ENCODE measurements at places on chromosomes 2 and 18. TPM values are rescaled to one million over a fixed set of nuclear protein-coding genes. Genes with fewer than 3 reads are reported as not detected.

GTF3C2 gene
- 57.6 TPM for total RNA-seq

INHBB gene
- total RNA-seq: not detected

SATB2 gene
- total RNA-seq: 0.14 TPM

DNA sequence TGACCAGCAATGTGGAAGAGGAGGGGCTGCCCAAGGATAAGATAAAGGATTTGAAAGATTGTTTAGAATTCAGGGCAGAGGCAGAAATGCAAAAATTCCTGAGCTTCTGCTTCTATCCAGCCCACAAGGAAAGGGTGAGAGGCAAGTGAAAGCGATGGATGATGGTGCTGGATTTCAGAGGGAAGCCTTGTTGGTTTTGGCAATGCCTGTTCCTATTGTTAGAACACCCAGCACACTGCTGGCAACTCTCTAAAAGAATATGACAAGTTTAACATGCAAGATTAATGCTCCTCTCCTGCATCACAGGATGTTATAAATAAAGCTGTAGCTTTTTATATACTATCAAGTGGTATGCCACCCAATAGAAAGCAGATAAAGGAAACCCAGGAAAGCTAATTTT is 92.6 kb downstream of the ZNF385B start:
- no peak overlapping the region for H3K27ac ChIP-seq
- H3K27me3 ChIP-seq: peaks cover 7% of the 10 kb centered on the region
- H3K4me3 ChIP-seq: no peak overlapping the region
- H3K36me3 ChIP-seq: no peaks in the 10 kb centered on the region

DNA sequence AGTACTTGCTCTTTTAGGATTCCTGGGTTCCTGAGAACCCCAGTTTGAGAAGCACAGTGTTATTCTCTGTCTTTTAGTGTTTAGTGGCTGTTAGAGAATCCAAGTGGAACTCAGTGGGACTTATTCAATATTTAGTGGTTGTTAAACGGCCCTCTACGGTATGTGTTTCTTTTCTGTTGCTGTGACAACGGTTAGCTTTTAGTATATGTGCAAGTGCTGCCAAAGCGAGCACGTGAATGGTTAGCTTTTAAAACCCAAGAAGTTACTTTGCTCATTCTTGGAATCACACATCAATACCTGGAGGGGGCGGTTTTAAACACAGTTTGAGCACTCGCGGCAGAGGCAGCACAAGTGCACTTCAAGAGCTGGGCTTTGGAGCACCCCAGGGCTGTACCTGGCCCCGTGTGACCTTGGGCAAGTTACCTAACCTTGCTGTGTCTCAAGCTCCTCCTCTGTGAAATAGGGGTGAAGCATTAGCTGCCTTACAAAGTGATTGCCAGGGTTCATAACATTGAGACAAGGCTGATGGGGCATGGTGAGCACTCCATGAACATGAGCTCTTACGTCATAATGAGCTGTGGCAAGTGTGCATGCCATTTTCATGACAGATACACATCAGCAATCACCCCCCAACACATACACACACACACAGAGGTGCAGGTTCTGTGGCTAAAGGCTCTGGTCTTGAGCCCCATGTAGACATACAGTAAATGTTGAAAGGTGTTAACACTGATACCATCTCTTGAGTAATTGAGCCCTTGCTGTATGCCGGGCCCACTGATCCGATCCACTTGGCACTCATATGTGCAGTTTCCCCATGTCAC is 234.1 kb downstream of the ALPK2 start:
- no peak overlapping the region for H3K27ac ChIP-seq
- H3K4me3 ChIP-seq: no peak overlapping the region
- no peaks in the 10 kb centered on the region for H3K4me1 ChIP-seq
- H3K36me3 ChIP-seq: no peaks in the 10 kb centered on the region
- H3K27me3 ChIP-seq: no peaks in the 10 kb centered on the region

DNA sequence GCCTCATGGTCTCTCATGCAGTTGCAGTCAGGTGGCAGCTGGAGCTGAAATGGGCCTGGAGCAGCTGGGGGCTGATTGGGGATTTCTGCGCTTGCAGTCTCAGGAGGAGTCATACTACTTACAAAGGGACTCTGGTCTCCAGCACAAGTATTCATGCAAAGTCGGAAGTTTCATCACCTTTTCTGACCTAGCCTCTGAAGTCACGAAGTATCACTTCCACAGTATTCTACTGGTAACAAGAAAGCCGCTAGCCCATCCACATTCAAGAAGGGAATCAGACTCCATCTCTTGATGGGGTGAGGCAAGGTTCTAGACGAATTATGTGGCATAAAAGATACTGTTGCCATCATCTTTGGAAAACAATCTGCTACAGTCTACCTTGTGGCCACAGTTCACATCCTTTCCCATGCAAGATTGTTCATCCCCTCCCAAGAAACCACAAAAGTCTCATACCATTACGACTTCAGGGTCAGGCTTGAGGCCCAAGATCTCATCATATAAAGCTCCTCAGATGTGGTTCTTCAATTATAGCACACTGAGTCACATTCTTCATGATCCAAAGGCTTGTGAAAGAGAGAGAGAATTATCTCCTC is 95.3 kb downstream of the SMC6 start:
- H3K4me1 ChIP-seq: peaks cover 11% of the 10 kb centered on the region
- DNase-seq: peak; percentile 11
- H3K27me3 ChIP-seq: no peaks in the 10 kb centered on the region

- H3K36me3 ChIP-seq: no peaks in the 10 kb centered on the region
- no peak overlapping the region for H3K4me3 ChIP-seq
- no peak overlapping the region for H3K27ac ChIP-seq
- DNase-seq: no peak
- no peaks in the 10 kb centered on the region for H3K27me3 ChIP-seq
These were observed 406.2 kb downstream of the MBD2 start for GRCh38 chr18:53817976-53818950.

DNA sequence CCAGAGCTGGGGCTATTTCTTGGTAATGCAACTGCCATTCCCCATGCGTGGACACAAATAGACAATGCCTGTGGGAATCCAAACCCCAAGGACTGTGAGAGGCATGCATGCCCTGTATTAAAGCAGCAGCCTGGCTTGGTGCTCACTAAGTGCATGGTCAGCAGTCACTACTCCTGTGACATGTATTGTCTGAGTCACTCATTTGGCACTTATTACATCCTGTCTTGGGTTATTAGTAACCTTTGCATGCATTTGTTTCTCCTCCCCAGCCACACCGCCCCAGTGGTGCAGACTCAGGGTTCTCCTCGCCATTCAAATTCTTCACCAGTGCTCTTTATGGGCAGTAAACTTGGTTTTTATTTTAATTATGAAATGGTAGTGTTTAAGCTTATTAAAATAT is 30.2 kb downstream of the PRKCE start:
- H3K27me3 ChIP-seq: no peaks in the 10 kb centered on the region
- H3K36me3 ChIP-seq: no peaks in the 10 kb centered on the region
- no peaks in the 10 kb centered on the region for H3K4me1 ChIP-seq

DNA sequence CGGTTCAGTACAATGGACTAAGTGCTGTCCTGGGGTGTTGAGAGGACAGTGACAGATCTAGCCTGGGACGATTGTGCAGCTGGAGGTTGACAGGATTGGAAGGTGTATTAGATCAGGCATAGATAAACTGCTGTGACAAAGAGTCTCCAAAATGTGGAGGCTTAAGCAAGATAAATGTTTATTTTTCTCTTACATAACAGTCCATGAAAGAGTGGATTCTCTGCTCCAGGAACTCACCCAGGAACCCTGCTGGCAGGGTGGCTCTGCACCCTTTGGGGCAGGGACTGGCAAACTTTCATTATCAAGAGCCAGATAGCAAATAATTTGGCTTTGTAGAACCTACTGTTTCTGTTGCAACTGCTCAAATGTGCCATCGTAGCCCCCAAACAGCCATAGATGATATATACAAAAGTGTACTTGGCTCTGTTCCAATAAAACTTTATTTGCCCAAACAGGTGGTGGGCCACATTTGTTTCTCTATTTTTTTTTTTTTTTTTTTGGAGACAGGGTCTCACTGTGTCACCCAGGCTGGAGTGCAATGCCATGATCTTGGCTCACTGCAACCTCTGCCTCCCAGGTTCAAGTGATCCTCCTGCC is 9.7 kb downstream of the HRH4 start:
- peaks cover 2% of the 10 kb centered on the region for H3K27me3 ChIP-seq
- H3K4me1 ChIP-seq: no peaks in the 10 kb centered on the region
- no peak overlapping the region for H3K27ac ChIP-seq
- no peak for DNase-seq
- H3K4me3 ChIP-seq: no peak overlapping the region

GRCh38 chr2:102141011-102141943 is 1.3 kb upstream of the IL1R1 start:
- H3K27ac ChIP-seq: no peak overlapping the region
- peaks cover 35% of the 10 kb centered on the region for H3K36me3 ChIP-seq
- H3K4me1 ChIP-seq: peaks cover 42% of the 10 kb centered on the region
- H3K27me3 ChIP-seq: peaks cover 28% of the 10 kb centered on the region
- H3K4me3 ChIP-seq: no peak overlapping the region

DNA sequence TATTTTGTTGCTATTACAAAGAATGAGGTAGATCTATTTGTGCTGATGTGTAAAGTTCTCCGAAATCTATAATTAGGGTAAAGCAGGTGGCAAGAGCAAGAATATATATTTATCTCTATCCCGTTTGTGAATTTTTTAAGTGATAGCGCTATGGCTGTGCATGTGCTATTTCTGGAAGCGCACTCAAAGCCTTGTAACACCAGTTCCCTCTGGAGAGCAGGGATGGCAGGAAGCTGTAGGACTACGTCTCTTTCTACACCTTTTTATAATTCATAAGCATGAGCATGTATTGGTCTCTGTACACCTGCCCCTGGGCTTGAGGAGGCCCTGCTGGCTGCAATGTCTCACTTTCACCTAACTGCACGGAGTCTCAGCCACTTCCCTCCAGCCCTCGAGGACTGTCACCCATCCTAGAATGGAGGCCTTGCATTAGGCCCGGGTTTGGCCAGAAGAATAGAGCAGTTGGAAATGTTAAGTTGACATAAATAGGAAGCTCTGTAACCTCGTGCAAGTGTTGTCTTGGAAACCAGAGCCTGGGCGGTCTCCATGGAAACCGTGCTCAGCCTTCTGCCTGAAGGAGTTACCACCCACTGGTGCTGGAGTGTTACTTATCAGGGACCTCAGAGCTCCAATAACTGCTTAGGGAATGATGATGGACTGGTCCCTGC is 20.9 kb downstream of the ITM2C start:
- no peaks in the 10 kb centered on the region for H3K27me3 ChIP-seq
- H3K4me1 ChIP-seq: peaks cover 18% of the 10 kb centered on the region
- H3K4me3 ChIP-seq: no peak overlapping the region
- H3K27ac ChIP-seq: no peak overlapping the region

GRCh38 chr2:225002039-225002655 is 40.1 kb downstream of the DOCK10 start:
- peaks cover 83% of the 10 kb centered on the region for H3K4me1 ChIP-seq
- H3K36me3 ChIP-seq: peaks cover 46% of the 10 kb centered on the region
- H3K27me3 ChIP-seq: no peaks in the 10 kb centered on the region
- H3K27ac ChIP-seq: peak overlapping the region; percentile 83

GRCh38 chr2:42878581-42878980 is 86.2 kb upstream of the HAAO start:
- no peaks in the 10 kb centered on the region for H3K27me3 ChIP-seq
- no peaks in the 10 kb centered on the region for H3K36me3 ChIP-seq
- peak overlapping the region; percentile 73 for H3K27ac ChIP-seq
- no peak overlapping the region for H3K4me3 ChIP-seq

DNA sequence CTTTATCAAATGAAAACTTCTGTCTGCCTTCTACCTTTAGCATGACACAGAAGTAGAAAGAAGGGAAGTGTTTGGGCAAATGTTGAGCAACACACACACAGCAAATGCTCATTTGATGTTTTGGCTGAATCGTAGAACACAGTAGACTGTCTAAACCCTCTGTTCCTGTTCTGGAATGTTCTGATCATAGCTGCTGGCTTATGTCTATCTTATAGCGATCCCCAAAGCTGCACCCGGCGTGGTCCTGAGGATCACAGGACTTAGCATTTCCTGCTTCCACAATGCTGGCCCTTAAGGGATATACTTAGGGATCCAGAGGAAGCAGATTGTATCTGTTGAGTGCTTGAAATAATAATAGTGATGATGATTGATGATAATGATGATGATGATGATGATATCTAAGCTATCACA is 15.2 kb downstream of the GNLY start:
- no peak overlapping the region for H3K4me3 ChIP-seq
- H3K36me3 ChIP-seq: no peaks in the 10 kb centered on the region
- peaks cover 3% of the 10 kb centered on the region for H3K27me3 ChIP-seq

- no peak for DNase-seq
- H3K27ac ChIP-seq: no peak overlapping the region
- no peak overlapping the region for H3K4me3 ChIP-seq
- H3K4me1 ChIP-seq: no peaks in the 10 kb centered on the region
- peaks cover 5% of the 10 kb centered on the region for H3K27me3 ChIP-seq
These were observed 373.7 kb upstream of the GALNT5 start for GRCh38 chr2:156883804-156884203.

GRCh38 chr2:26269571-26270158 is 24.9 kb downstream of the HADHB start:
- H3K4me3 ChIP-seq: no peak overlapping the region
- DNase-seq: no peak
- H3K27ac ChIP-seq: peak overlapping the region; percentile 50
- H3K36me3 ChIP-seq: peaks cover 7% of the 10 kb centered on the region
- no peaks in the 10 kb centered on the region for H3K27me3 ChIP-seq

GRCh38 chr2:152161598-152161997 is 14.0 kb downstream of the STAM2 start:
- H3K27me3 ChIP-seq: no peaks in the 10 kb centered on the region
- H3K4me1 ChIP-seq: peaks cover 23% of the 10 kb centered on the region
- DNase-seq: no peak

DNA sequence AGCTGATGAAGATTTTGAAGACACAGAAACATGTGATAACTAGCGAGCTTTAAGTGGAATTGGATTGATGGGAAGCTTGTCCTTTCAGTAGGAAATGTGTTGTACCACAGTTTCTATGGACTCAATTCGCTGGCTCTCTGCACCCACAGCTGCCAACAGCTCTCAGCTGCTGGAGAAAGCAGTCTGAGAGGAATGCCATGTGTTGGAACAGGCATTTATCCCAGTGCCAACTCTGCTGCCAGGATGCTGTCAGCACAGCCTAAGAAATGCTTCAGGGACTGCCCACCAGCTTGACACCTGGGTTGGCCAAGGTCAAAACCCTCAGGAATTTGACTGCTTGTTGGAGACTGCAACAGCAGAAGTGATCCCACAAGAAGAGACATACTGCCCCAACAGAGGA is 193.0 kb upstream of the THSD7B start:
- no peaks in the 10 kb centered on the region for H3K27me3 ChIP-seq
- no peaks in the 10 kb centered on the region for H3K36me3 ChIP-seq
- no peak for DNase-seq
- H3K4me3 ChIP-seq: no peak overlapping the region
- no peak overlapping the region for H3K27ac ChIP-seq

- no peaks in the 10 kb centered on the region for H3K36me3 ChIP-seq
- H3K4me1 ChIP-seq: no peaks in the 10 kb centered on the region
- no peaks in the 10 kb centered on the region for H3K27me3 ChIP-seq
- no peak for DNase-seq
- no peak overlapping the region for H3K4me3 ChIP-seq
These were observed 153.4 kb downstream of the ERBB4 start for GRCh38 chr2:212385241-212385640.

GRCh38 chr2:8819194-8819593 is 18.2 kb downstream of the KIDINS220 start:
- H3K27me3 ChIP-seq: no peaks in the 10 kb centered on the region
- DNase-seq: no peak
- H3K4me3 ChIP-seq: no peak overlapping the region
